ENCODE measurements at places on chromosomes 12 and 14.
A peak's percentile ranks its signal among the peaks of the same experiment; 100 is the strongest.

DNA sequence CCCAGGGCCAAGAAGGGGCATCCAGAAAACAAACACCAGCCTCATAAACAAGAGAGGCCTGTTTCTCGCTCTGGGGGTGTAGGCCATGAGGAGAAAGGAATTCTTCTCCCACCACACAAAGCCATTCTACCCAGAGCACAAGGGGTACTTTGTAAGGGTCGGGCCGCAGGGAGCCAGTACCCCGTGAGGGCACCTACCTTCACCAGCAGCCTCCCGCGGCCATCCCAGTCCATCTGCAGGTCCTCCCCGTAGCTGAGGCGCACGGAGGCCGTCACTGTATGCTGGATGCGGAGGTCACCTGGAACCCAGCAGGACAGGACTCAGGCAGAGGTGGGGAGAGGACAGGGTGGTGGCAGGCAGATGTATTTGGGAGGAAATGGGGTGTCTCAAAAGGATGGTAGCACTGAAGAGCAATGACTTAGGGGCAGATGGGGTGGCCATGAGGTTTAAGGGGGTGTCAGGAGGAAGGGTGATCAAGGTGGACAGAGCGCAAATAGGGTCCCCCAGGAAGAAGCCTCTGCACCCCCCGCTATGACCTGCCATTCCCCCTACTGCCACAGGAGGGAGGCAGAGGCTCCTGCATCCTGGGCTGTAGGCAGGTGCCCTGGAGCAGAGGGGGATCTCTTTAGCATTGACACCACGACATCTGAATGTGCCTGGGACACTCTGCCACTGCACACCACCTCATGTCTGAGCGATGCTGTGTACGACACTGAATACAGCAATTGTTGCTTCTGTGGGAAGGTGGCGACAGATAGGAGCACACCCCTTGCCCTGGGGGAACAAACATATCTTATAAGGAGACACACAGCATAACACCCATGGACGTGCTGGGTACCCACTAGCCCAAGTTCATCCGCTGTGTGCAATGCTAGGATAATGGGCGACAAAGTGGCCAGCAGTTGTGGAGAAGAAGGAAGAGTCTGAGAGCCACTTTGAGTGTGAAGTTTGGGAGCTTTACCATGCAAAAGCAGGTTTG, 61.4 kb downstream of the VWF start:
- peak; percentile 73 for DNase-seq

DNA sequence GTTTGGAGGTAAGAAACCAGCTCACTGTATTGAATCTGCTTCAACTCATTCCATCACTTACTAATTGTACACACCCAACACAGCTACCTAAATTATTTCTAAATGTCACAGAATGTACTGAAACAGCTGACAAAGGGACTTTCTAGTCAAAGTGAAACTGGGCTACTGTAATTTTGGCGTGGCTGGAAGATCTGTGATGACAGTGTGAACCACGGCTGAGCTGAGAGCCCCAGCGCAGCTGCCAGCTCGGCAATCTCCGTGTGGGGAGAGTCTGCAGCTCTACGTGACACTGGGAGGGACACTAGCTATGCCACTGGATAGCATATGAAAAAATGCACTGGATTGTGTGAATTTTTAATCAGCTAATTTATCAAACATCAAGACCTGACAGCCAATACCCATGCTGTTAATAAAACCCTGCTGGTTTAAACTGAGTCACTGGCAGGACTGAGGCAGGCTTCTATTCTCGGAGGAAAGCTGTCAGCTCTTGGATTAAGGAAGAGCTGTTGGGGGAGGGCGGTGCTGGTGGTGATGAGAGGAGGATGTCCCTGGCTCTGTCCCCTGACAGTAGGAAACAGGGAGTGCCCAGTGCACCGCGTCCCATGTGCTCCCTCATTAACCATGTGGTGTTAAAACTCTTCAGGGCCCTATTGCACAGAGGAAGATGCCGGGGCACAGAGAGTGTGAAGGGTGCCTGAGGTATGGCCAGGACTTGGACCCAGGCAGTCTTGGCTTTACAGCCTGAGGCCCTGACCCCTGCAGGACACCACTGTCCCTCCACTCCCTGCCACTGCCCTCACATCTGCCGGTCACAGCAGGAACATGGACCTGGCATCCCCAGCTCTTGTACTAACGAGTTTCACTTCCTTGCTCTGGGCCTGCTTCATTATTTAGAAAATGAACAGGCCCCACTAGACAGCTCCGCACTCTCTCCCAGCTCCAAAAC, 13.3 kb downstream of the SLC15A4 start:
- no peak for DNase-seq

- no peak for DNase-seq
These were observed 22.2 kb upstream of the TESC start for GRCh38 chr12:117121441-117121840.

DNA sequence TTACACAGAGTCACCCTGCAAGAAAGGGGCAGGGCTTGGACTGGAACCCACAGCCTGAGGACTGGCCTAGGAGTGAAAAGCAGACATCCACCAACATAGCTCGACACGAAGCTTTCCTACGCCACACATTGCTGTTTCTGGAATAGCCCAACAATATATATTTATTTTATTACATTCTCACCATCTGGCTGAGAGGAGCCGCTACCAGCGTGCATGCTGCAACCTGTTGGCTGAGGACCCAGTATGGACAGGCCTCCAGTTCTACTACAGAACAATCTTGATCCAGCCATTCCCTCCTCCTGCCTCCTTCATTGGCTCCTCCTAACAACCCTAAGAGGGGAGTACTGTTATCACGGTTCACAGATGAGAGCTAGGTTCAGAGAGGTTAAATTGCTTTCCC, 35.6 kb upstream of the TBX5 start:
- DNase-seq: no peak

- DNase-seq: no peak
These were observed 24.1 kb downstream of the ITPR2 start for GRCh38 chr12:26808766-26809476.

DNA sequence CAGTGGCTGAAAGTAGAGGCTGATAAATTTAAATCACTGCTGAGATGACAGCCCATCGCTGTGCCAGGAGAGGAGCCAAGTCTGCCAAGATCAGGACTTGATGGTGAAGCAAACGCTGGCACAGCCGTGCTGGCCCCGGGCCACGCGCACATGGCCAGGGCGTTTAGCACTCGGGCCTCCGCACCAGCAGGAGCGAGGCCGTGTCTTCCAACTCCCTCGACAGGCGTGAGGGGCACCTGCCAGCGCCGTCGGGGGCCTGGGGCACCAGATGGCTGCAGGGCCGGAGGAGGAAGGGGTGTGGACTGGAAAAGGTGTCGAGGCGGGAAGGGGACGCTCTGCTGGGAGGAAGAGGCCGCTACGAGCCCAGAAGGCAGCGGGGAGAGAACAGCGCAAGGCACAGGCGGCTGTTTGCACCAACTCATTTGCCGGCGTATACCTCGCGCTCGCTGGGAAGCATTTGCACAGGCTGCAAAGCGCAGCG, 29.5 kb downstream of the RIMBP2 start:
- no peak for DNase-seq

DNA sequence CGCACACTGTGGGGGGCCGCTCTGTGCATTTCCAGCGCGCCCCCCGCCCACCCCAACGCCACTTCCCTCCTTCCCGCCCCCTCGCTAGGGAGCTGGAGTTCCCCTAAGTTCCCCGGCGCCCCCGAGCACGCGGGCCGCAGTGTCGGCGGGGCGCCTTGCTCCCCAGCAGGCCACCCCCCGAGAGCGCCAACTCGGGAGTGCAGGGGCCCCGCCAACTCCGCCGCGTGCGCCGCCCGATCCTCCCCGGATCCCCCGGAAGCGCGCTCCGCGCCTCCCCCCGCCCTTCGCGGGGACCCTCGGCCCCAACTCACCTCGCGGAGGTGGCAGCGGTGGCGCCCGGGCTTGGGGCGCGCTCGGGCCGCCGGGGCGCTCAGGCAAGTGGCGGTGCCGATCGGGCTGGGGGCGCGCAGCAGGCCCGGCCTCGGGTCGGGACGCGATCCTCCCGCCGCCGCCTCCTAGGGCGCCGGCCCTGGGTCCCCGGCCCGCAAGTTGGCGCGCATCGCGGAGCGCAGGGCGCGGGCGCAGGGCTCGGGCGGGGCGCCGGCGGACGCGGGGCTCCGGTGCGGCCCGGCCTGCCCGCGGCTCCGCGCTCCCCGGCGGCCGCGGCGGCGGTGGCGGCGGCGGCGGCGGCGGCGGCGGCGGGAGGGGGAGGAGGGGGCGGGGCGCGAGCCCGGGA, at the start of gene NCOR2:
Gene NCOR2, minus strand, starts transcription at position 616 of the 676 bp plus-strand sequence. CDS start 72,361 bp downstream, outside the sequence.
- peak; percentile 71 for DNase-seq

GRCh38 chr14:81737938-81738337, 204.3 kb upstream of the SEL1L start:
- DNase-seq: no peak

DNA sequence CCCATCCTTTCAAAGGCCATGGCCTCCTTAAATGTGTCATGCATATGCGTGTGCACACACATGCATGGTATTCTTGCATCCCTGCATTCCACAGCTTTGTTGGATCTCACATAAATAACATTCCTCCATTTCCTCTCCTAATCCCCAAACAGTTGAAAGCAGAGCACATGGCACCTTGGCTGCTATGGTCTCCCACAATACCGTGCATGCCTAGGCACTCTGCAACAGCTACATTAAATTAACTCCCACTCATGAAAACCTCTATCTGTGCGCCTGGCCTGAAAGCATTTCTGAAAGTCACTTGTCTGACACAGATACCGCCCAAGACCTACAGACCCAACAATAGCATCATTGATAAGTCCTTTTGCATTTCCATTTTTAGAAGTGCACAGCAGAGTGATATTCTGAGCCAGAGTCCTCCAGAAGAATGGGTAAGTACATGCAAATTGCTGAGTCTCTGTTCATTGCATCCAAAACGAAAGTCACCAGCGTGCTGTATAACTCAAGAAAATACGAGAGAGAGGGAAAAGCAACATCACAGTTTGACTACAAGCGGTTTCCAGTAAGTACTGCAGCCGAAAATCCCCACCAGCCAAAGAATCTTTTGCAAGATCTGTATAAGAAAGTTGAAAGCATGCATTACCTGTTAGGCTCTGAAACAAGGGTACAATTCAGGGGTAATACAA, 436 bp downstream of the ASB2 start:
- peak; percentile 42 for DNase-seq

GRCh38 chr12:79055926-79056674, 191.5 kb downstream of the SYT1 start:
- no peak for DNase-seq

- DNase-seq: no peak
These were observed 136.8 kb downstream of the TTC8 start for GRCh38 chr14:88961214-88961613.

DNA sequence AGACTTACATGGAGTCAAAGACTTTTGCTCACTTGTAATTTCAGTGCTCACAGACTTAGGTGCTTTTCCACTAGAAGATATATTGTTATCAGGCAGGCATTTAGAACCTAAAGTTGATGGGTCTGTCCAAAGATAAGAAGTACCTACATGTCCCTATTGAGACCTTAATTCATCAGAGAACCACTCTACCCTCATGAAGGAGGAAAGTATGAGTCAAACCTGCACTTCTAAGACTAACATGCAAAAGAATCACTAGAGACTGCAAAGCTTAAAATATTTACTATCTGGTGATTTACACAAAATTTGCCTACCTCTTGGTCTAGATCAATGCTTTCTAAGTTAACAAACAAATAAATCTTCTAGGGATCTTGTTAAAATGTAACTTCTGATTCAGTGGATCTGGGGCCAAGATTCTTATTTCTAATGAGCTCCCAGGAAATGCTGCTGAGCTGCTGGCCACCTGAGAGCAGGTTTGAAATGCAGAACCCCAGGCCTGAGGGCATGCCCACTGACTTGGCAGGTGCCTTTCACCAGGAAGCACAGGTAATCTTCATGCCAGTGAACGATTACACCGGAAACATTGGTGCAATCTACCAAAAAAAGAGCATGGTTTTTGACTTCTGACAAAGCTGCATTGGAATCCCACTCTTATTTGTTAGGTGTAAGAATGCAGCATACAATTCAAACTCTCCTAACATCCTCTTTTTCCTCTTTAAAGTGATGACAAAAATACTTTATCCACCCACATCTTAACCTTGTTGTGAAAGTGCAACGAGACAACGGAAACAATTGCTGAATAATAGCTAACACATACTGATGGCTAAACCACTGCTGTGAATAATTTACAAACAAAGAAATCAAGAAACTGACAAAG, 214.2 kb downstream of the ADAMTS20 start:
- no peak for DNase-seq

DNA sequence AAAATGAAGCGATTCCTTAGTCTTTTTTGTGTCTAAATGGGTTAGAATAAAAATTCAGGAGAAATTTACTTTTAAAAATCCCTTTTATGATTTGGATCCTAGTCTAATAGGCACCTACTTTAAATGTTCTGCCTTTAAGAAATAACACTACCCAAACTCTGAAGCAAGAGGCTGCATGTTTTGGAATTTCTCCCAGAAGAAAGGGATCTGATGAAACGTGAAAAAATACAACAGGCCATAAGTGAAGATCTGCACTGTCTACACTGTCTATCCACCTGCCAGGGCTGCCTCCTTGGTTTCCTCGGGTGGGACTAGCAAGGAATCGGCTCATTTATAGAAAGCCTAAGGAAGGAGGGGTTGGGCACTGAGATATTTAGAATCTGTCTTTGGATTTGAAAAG, 22.1 kb downstream of the ACVR1B start:
- DNase-seq: no peak

DNA sequence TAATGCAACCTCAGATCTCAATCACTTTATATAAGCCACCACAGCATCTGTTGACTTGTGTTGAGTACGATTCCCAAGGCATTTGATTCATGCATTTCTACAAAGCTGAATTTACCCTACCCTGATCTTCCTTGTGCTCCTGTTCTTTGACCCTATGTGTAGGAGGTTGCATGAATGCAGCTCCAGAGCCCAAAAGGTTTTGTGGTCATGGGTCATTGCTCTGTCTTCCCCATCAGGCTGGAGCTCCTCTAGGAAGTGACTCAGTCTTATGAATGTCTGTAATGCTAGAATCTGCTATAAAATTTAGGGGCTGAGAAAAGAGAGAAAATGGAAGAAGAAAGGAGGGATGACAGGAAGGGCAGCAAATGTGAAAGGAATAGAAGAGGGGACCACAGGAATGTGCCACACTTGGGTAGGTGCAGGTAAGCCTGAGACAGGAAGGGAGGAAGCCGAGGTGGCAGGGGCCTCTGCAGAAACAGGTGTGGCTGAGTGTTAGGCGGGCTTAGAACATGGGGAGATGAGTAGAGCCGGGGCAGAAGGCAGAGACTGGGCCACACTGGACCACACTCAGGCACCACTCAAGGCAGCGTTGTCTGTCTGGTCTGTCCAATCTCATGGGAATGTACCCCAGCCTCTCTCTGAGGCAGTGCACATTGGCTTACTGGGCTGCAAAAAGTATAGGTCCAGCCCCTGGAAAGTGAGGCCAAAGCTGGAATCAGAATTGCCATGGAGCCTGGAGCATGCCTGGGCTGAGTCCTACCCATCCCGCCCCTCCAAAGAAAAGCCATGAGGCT, 334.1 kb downstream of the BCL11B start:
- DNase-seq: no peak

GRCh38 chr12:96501908-96502307, 12.5 kb downstream of the CFAP54 start:
- DNase-seq: no peak

GRCh38 chr12:116878567-116879508, 2.4 kb downstream of the HRK start:
- peak; percentile 29 for DNase-seq
